ENCODE measurements at places on chromosomes 13 and 19. TPM values are rescaled to one million over a fixed set of nuclear protein-coding genes. Genes with fewer than 3 reads are reported as not detected.

Gene ZIC2
- not detected for total RNA-seq

DNA sequence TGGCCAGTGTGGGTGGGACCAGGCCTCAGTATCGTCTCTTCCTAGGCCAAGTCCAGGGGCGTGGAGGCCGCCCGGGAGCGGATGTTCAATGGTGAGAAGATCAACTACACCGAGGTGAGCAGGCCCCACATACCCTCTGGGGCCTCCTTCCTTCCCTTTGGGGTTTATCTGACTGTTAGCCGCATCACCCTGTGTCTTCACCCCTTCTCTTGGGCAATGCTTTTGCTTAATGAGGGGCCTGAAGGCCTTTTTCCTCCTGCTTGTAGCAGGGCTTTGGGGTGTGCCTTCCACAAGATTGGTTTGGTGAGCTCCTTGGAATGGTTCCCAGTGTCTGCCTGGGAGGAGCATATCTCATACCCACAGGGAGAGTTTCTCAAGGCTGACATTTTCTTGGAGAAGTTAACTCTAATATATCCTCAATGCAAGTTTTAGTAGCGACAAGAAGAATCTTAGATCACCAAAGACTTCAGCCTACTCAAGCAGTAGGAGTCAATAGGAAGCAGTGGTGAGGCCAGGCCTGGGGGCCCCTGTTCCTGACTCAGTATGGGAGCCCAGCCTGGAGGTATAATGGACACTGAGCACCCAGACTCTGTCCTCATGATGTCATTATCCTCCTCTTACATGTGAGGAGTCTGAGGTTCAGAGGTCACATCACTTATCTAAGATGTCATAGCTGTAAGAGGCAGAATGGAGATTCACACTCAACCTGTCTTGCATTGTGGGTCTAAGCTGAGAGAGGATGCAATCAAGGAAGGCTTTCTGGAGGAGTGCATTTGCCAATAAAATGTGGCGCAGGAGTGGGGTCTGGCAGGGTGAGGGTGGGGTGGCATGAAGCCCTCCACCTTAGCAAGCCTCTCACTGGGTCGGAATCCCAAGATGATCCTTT is 2.0 kb downstream of the GPI start:
- peak overlapping the region; percentile 91 for H3K27ac ChIP-seq
- no peaks in the 10 kb centered on the region for H3K27me3 ChIP-seq
- DNase-seq, result peak; percentile 24
- peak overlapping the region; percentile 99 for H3K4me3 ChIP-seq
- peaks cover 2% of the 10 kb centered on the region for H3K36me3 ChIP-seq

GRCh38 chr13:45316338-45316737 is 24.6 kb downstream of the TPT1 start:
- no peak for DNase-seq
- H3K4me3 ChIP-seq, result no peak overlapping the region
- H3K27me3 ChIP-seq, result no peaks in the 10 kb centered on the region
- H3K36me3 ChIP-seq, result no peaks in the 10 kb centered on the region

DNA sequence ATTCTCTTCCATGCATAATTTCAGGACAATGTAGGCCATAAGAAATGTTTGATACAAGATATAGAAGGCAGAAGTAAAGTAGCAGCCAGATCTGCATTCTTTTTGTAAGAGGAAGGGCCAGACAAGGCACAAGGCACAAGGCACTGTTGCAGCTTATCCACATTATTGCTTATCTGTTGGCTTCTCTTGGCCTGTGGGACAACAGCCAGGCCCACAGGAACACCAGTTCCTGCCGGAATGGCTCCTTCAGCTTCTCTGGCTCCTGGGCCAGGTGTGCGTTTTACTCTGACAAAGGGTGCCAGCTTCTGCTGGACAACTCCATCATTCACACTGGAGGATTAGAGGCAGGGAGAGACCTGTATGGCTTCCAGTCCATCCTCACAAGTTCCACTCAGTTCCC is 29.2 kb downstream of the GPR180 start:
- H3K36me3 ChIP-seq, result no peaks in the 10 kb centered on the region
- no peaks in the 10 kb centered on the region for H3K4me1 ChIP-seq
- DNase-seq, result no peak
- H3K27me3 ChIP-seq, result no peaks in the 10 kb centered on the region
- no peak overlapping the region for H3K27ac ChIP-seq
- H3K4me3 ChIP-seq, result no peak overlapping the region

DNA sequence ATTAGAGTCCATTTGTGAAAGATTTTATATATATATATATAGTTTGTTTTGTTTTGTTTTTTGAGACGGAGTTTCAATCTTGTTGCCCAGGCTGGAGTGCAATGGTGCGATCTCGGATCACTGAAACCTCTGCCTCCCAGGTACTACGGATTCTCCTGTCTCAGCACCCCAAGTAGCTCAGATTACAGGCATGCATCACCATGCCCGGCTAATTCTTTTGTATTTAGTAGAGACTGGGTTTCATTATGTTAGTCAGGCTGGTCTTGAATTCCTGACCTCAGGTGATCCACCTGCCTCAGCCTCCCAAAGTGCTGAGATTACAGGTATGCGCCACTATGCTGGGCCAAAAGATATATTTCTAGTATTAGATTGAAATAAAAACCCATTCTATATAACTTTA is 4.0 kb upstream of the ZNF701 start:
- no peaks in the 10 kb centered on the region for H3K4me1 ChIP-seq
- no peak for DNase-seq
- no peak overlapping the region for H3K27ac ChIP-seq

DNA sequence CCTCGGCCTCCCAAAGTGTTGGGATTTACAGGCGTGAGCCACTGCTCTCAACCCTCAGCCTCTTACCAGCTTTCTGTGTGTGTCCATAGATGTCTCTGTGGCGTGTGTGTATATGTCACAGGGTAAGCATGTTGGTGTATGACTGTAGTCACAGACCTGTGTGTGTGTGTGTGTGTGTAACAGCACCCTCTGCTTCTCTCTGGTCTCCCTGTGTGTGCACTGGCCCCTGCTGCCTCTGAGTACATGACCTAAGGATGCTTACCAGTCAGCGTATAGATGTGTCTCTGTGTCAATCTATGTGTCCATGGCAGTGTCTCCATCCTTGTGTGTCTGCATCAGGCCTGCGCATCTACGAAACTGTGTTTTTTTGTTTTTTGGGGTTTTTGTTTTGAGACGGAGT is 5.6 kb downstream of the AXL start:
- H3K4me3 ChIP-seq, result no peak overlapping the region
- peak overlapping the region; percentile 46 for H3K27ac ChIP-seq
- H3K4me1 ChIP-seq, result no peaks in the 10 kb centered on the region
- DNase-seq, result no peak
- H3K27me3 ChIP-seq, result peaks cover 6% of the 10 kb centered on the region

GRCh38 chr19:39339674-39340073 is 2.5 kb upstream of the SAMD4B start:
- H3K36me3 ChIP-seq, result no peaks in the 10 kb centered on the region
- peaks cover 11% of the 10 kb centered on the region for H3K4me1 ChIP-seq
- no peaks in the 10 kb centered on the region for H3K27me3 ChIP-seq
- DNase-seq, result no peak
- H3K27ac ChIP-seq, result no peak overlapping the region

- H3K27ac ChIP-seq, result no peak overlapping the region
- H3K4me1 ChIP-seq, result no peaks in the 10 kb centered on the region
- H3K27me3 ChIP-seq, result no peaks in the 10 kb centered on the region
These were observed 166.8 kb downstream of the DCT start for GRCh38 chr13:94312511-94313216.

DNA sequence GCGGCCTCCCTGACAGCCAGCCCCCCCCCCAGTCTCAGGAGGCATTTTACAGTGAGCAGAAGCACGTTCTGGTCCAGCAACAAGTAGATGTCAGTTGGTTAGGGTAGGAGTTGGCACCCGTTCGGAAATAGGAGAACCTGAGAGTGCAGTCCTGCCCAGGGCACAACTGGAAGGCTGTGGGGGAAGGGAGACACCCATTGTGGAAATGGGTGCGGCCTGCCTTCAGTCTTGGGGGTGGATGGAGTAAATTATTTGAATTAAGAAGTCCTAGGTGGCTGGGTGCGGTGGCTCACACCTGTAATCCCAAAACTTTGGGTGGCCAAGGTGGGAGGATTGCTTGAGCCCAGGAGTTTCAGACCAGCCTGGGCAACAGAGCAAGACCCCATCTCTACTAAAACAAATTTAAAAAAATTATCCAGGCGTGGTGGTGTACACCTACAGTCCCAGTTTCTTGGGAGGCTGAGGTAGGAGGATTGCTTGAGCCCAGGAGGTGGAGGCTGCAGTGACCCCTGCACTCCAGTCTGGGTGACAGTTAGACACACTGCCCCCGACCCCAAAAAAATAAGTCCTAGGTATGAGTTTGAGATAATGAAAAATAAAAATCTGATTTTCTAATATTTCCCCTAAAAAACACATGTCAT is 1.2 kb downstream of the CIRBP start:
- no peaks in the 10 kb centered on the region for H3K27me3 ChIP-seq
- peaks cover 8% of the 10 kb centered on the region for H3K36me3 ChIP-seq

- H3K27ac ChIP-seq, result no peak overlapping the region
- no peak for DNase-seq
- H3K36me3 ChIP-seq, result peaks cover 15% of the 10 kb centered on the region
These were observed 22.1 kb downstream of the DPP9 start for GRCh38 chr19:4701557-4701956.

DNA sequence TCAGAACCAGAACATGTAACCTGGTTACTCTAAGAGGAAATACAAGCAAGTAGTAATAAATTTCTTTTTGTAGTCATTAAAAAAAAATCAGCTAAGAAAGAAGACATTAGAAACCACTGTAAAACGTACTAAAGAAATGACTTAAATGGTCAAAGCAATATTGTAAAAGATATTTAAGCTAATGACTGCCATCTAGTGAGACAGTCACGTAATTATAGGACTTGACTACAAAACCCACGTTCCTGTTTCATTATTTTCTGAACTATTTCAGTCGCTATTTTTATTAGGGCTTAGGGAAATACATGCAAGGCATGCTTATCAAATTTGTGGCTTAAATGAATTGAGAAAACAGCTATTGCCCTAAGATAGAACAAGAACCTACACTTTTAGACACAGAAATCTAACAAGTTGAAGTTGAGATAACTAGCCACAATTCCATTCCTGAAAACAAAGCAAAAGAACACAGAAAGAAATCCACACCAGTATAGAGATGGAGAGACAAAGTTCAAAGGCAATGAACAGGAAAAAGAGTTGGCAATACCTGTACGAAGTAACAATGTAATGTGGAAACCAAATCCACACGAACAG is 17.9 kb downstream of the ALG5 start:
- H3K4me1 ChIP-seq, result no peaks in the 10 kb centered on the region
- no peak overlapping the region for H3K27ac ChIP-seq
- DNase-seq, result no peak
- H3K4me3 ChIP-seq, result no peak overlapping the region
- no peaks in the 10 kb centered on the region for H3K27me3 ChIP-seq

- H3K27ac ChIP-seq, result no peak overlapping the region
- DNase-seq, result no peak
- no peaks in the 10 kb centered on the region for H3K27me3 ChIP-seq
These were observed 37.3 kb upstream of the ZNF536 start for GRCh38 chr19:30334841-30335240.

Gene TEX29
- 1.2 TPM for total RNA-seq

DNA sequence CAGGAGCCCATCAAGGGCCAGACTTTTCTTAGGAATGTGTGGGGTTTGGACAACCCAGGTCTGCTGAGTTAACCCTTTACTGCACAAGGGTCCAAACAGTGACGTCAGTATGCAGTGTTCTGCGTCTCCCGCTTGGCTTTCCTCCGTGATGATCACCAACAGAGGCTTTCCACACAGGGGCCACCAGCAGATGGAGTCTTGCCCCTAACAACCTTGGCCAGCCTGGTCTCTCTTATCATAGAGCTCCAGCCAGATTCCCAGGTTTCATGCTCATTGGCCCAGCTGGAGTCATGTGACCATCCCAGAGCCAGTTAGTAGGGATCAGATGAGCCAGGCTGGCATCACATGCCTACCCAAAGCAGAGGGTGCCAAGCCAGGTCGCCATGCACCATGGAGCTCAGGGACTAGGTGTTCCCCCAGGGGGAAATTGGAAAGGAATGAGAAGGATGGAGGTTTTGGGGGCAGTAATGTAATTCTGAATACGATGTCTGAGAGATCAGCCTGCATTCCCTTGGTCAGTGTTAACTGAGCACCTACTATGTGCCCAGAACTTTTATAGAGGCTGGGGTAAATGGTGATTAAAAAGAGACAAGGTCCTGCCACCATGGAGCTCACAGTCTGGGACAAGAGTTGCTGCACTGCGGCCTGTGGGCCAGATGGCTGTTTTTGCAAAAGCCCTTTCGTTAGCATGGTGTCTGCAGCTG is 61.2 kb downstream of the MYH14 start:
- H3K4me3 ChIP-seq, result no peak overlapping the region
- no peak for DNase-seq
- H3K27me3 ChIP-seq, result no peaks in the 10 kb centered on the region
- H3K36me3 ChIP-seq, result no peaks in the 10 kb centered on the region

Gene CGB5
- total RNA-seq, result not detected

Gene LRFN3
- total RNA-seq, result 11.2 TPM

- no peaks in the 10 kb centered on the region for H3K4me1 ChIP-seq
- H3K27ac ChIP-seq, result no peak overlapping the region
- H3K36me3 ChIP-seq, result no peaks in the 10 kb centered on the region
- DNase-seq, result no peak
- no peak overlapping the region for H3K4me3 ChIP-seq
These were observed 524.9 kb downstream of the FGF9 start for GRCh38 chr13:22195726-22196125.

Gene TLE6
- 0.50 TPM for total RNA-seq

GRCh38 chr13:98474761-98475160 is 102.1 kb downstream of the STK24 start:
- H3K27ac ChIP-seq, result no peak overlapping the region
- H3K4me1 ChIP-seq, result peaks cover 8% of the 10 kb centered on the region
- H3K36me3 ChIP-seq, result no peaks in the 10 kb centered on the region
- no peak for DNase-seq
- no peaks in the 10 kb centered on the region for H3K27me3 ChIP-seq

Gene NALCN
- total RNA-seq, result 0.49 TPM

DNA sequence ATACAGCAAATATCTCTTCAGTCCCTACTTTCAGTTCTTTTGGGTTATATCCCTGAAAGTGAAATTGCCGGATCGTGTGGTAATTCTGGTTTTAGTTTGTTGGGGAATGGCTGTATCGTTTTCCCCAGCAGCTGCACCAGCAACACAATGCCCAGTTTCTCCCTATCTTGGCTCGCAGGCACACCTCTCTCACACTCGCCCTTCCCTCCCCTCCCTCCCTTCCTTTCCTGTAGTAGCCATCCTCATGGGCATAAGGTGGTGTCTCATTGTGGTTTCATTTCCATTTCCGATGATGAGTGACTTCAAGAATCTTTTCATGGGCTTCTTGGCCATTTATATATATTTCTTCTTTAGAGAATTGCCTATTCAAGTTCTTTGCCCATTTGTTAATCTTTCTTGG is 8.6 kb upstream of the GPR18 start:
- H3K27ac ChIP-seq, result no peak overlapping the region
- no peak for DNase-seq
- H3K4me1 ChIP-seq, result peaks cover 40% of the 10 kb centered on the region
- no peak overlapping the region for H3K4me3 ChIP-seq

Gene IRS2
- 40.8 TPM for total RNA-seq

Measured in psoas muscle (tissue), 8 donors.